Activated T-cell treated with anti-CD3 and anti-CD28 coated beads, Interleukin-2, amount 50 U/mL, for 48 hours (primary cell): ENCODE measurements at places on chromosomes 7 and 10.

GRCh38 chr7:150363872-150364271, 4.8 kb upstream of the REPIN1 start:
- DNase-seq = no peak

DNA sequence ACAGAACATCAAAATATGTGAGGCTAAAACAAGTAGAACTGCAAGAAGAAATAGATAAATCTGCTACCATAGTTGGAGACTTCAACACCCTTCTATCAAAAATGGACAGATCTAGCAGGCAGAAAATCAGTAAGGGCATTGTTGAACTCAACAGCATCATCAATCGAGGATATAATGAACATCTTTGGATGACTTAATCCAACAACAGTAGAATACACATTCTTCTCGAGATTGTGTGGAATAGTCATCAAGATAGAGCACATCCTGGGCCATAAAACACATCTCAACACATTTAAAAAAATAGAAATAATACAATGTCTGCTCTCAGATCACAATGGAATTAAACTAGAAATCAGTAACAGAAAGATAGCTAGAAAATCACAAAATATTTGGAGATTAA, 9.9 kb downstream of the IGFBP1 start:
- no peak for DNase-seq

GRCh38 chr10:53699231-53699630, 926.6 kb upstream of the MBL2 start:
- no peak for DNase-seq

DNA sequence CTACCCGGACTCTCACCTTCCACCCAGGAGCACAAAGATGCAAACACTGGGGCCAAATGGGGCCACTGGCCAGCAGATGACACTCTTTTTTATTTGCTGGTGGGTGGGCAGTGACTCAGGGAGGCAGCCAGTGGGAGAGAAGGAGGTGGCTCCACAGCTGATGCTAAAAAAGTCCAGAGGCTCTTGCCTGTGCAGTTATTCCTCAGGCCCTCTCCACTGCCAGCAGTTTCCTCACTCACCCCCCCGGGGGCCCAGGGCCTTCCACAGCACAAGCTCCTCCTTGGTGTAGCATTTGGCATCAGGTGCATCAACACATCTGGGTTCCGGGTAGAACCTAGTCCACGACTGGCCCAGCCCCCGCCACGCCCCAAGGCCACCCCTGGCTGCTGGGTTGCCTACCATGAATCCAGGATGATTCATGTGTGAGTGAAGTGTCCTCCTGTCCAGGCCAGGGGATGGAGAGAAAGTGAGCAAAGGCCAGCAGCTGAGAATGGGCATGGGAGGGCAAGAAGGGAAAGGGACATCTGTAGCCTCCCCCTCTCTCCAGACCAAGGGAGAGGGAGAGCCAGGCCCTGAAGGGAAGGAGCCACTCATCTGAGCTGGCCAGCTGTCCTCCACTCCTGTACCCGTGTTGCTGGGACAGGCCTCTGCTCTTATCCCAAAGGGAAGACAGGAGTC, 1.7 kb upstream of the KCNH2 start:
- no peak for DNase-seq
